ENCODE measurements at places on chromosomes 4 and X.

DNA sequence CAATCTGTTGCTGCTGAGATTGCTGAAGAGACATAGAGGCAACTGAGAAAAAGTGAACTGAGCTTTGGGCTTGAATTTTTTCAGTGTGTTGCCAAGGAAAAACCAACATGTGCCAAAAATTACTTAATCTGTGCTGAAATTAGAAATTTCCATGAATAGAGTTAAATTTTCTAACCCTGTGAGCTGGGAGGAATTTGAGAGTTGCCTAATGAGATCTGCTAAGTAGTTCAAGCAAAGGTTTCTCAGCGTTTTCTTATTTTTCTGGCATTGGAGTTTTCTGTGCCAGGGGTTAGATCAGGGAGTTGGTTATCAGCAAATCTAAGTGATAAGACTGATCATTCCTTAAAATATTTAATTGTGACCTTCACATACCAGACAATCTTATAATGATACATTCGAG, 457.5 kb upstream of the GNPDA2 start:
- DNase-seq = no peak

DNA sequence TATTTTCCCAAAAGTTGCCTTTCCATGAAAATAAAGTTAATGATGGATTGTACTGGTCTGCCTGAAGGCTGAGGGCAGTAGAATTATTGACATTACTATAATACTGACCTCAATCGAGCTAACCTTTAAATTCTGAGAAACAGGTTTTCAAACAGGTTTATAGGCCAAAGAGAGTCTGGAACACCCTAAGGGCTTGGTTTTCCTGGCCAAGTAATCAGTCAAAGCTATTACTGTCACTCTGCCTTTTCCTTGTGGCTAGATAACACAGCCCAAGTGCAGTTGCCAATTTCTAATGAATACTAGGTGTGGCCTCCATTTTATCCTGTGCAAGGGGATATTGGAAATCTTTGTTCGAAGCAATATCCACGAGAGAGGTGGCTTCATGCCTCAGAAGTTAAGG, 75.2 kb downstream of the INTS12 start:
- no peak for DNase-seq

GRCh38 chr4:89657931-89658700, 178.8 kb downstream of the SNCA start:
- no peak for DNase-seq

- DNase-seq = no peak
Measured at GRCh38 chr4:36386691-36387090, 105.3 kb downstream of the DTHD1 start.

DNA sequence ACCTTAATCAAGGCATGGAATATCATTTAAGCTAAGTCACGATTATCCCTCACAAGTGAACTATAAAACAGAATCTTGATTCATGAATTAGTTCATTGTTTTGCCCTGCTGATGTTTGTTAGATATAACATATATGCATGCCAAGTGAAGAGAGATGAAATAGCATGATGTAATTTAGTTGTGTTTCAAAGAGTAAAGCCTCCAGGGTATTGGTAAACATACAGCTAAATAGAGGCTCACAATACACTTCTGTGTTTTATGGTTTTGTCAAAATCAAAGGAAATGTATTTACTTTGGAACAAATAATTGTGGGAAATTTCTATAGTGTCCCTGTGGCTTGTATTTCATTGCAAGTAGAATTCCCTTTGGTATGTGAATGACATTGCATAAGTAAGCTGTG, 69.0 kb upstream of the LEF1 start:
- no peak for DNase-seq

- no peak for DNase-seq
Measured at GRCh38 chrX:85503258-85504158, 124.0 kb upstream of the POF1B start.
